IMR-90 (cell line): ENCODE measurements at places on chromosomes 13 and 19. TPM values are rescaled to one million over a fixed set of nuclear protein-coding genes. Genes with fewer than 3 reads are reported as not detected.

Gene OVOL3
- not detected in 2 replicates for total RNA-seq

- DNase-seq, result peak; percentile 65
Observed at GRCh38 chr13:48775285-48775684, 121.6 kb downstream of the CYSLTR2 start.

- peak; percentile 67 for DNase-seq
Observed at GRCh38 chr19:46081928-46082727, 41.3 kb upstream of the IGFL4 start.

GRCh38 chr13:36553491-36553890 is 120.3 kb upstream of the SERTM1 start:
- DNase-seq, result no peak

- DNase-seq, result no peak
Observed at GRCh38 chr13:35769812-35770211, 293.3 kb upstream of the MAB21L1 start.

Gene CGB7
- not detected in 2 replicates for total RNA-seq

Gene ZNF112
- total RNA-seq, result 7.7 and 10.3 TPM in 2 replicates

Gene ZSCAN1
- total RNA-seq, result not detected in 2 replicates

DNA sequence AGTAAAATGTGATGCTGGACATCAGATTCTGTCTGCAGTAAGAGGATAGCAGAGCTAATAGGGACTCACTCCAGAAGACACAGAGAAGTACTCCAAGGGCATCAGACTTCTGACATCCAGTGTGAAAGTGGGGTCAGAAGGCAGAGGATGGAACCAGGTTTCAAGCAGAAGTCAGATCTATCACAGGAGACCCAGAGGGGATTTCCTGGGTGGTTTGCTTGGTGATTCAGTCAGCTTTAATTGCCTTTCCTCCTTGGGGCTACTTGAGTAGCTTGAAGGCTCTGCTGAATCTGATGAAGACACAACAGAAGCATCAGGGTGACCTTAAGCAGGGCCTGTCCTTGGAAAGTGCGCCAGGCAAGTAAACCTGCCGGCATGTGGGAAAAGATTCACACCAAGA is 300.6 kb downstream of the COG6 start:
- DNase-seq, result no peak

Gene CAPN12
- total RNA-seq, result 0.18 TPM in 1 of 2 replicates, not detected in the other

- DNase-seq, result peak; percentile 41
Observed at GRCh38 chr13:23462815-23463559, 29.5 kb upstream of the SACS start.

Gene PLVAP
- not detected in 2 replicates for total RNA-seq

DNA sequence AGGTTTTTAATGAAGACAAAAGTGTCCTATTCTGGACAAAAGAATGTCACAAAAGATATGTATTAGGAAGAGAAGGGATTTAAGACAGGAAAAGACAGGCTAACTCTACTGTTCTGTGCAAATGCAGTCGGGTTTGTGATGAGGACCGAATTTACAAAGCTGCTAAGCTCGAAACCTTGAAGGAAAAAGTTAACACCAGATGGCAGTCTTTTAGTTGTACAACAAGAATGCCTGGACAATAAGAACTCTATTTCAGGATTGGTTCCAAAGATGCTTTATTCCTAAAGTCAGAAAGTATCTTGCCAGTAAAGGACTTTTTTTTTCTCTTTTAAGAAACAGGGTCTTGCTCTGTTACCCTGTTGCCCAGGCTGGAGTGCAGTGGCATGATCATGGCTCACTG is 51.1 kb downstream of the HS6ST3 start:
- peak; percentile 2 for DNase-seq

DNA sequence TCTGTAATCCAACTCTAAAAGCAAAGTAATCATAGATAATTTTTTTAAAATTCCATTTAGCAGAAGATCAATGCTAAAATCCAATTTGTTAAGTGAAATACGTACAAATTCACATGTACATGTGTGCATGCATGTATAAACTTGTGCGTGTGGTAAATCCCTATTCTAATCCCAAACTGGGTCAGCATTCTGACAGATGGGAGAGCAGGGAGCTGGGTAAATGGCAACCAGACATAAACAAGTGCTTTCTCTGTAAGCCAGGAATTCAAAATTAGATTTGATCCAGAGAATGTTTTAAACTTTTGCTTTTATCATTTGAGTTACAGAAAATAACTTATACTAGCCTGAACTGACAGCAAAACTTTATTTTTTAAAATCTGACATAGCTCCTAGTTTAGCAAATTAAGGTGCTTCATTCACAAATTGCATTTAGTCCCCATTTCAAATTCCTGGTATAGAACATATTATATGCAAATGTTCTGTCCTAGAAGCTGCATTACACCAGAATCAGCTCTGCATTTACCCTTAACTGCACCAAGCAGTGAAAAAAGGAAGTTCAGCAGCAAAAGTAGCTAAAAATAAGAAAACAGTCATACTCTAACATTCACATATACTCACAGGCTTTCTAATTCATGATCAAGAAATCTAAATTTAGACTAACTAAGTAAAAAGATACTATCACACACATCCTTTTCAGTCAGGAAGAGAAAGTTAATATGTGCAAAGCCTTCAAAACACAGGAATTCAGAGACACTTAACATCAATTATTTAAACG is 32.6 kb downstream of the UBL3 start:
- DNase-seq, result peak; percentile 23

Gene ITGBL1
- 22.2 and 46.7 TPM in 2 replicates for total RNA-seq

- no peak for DNase-seq
Observed at GRCh38 chr13:57824121-57824520, 192.6 kb downstream of the PCDH17 start.

DNA sequence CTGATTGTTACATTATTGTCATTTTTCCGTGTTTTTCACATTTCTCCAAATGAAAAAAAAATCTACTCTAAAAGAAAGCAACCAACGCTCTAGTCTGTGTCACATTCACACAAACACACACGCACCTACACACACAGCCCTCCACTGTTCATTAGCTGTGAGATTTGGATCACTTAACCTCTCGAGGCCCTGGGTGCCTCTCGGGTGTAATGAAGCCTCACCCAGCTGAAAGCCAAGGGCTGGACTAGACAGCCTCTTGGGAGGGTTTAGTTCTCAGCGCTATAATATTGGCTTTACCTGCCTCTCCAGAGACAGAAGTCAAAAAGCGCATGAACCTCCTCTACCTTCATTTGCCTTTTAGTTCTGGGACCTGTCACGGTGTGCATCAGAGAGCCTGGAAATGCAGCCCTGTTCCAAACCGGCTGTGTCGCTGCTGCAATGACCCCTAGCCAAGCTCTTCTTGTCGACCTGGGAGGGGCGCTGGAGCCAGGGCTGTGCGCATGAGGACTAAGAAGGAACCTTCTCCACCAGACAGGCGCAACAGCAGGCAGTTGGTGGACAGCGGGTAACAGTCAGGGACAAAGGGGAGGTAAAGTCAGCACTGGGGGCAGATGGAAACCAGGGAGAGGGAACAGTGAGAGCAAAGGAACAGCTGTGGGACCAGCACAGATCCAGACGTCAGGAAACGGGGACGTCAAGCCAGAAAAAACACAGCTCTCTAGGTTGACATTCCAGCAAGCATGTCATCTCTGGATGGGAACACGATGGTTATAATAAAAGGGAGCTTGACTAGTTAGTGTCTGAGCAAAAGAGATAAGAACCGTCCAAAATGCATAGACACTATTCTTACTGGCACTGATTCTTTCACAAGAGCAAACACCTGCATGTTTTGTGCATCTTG is 375.9 kb downstream of the EFNB2 start:
- no peak for DNase-seq

- no peak for DNase-seq
Observed at GRCh38 chr19:7858109-7858770, 15.9 kb downstream of the PRR36 start.

Gene CCDC70
- total RNA-seq, result not detected in 2 replicates

DNA sequence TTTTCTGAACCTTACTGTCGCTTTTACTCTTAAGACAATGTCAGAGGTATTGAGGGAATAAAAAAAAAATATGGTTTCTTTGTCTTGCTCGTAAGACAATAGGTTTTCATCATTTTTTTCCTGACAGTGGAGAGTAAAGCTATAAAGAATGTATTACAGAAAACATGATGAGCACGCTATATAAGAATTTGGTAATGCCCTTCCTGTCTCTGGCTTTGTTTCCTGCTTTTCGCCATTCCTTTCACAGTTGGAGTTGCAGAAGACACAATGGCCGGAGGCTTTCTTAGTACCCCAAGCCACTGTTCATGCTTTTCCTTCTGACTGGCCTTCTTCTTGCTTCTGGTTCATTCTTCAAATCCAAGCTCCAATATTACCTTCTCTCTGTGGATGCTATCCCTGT is 101.0 kb upstream of the DACH1 start:
- no peak for DNase-seq

Gene ATP4A
- not detected in 2 replicates for total RNA-seq

DNA sequence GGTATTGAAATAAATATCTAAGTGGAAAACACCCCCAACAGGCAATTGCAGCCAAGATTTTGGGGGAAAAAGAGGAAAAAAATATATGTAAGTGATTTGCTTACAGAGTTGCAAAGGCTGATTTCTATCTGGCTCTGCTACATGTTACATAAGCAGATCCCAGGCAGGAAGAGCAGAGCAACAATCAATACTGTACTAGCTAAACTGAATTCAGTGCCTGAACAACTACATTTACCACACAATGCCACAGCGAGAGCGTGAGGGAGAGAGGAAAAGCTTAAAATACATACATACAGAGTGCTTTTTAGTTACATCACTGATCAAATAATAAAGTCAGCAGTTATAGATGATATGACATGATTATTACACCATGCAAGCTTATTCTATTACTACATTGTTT is 665.6 kb upstream of the ARGLU1 start:
- DNase-seq, result no peak

DNA sequence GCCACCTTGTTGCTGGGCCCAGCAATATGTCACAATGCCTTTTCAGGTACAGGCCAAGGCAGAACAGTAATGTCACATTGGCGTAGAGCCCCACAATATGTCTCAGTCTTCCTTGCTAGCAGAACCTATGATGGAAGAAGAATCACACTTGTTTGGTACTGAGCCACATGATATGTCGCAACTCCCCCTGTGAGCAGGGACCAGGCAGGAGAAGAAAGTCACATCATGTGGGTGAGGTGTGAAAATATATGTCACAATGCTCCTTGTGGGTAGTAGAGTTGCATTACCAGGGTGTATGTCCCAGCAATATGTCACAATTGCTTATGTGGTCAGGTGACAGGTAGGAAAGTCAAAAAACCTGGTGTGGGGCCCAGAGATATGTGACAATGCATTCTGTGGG is 7.1 kb upstream of the ZNF91 start:
- no peak for DNase-seq

DNA sequence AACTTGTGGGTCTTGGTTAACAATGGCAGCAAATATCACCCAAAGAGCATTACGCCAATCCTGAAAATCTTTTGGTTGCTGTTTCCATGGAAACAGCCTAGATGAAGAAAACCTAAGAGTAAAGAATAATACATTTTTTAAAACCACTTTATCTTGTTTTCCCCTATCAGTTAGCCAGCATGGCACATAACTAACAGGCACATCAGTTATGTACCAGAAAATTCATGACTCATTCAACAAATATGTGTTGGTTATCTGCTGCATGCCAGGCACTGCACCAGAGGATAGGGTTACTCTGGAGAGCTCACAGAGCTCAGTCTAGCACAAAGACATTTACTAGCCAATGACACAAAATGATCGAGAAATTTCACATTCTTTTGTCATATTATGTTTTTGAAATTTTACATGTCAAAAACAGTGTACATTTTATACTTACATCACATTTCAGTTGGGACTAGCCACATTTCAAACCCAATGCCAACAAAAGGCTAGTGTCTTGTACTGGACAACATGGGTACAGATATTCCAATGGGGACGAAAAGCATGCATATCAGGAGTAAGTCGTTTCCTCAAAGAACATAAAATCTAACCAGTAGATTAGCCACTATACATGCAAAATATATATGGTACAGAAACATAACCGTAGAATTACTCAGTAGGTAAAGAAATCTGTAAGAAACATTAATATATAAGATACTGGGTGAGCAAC is 20.3 kb downstream of the LNX2 start:
- DNase-seq, result peak; percentile 67

GRCh38 chr13:74158028-74158427 is 23.8 kb upstream of the KLF12 start:
- peak; percentile 47 for DNase-seq

- peak; percentile 85 for DNase-seq
Observed at GRCh38 chr13:30409886-30410704, 12.2 kb upstream of the UBE2L5 start.

DNA sequence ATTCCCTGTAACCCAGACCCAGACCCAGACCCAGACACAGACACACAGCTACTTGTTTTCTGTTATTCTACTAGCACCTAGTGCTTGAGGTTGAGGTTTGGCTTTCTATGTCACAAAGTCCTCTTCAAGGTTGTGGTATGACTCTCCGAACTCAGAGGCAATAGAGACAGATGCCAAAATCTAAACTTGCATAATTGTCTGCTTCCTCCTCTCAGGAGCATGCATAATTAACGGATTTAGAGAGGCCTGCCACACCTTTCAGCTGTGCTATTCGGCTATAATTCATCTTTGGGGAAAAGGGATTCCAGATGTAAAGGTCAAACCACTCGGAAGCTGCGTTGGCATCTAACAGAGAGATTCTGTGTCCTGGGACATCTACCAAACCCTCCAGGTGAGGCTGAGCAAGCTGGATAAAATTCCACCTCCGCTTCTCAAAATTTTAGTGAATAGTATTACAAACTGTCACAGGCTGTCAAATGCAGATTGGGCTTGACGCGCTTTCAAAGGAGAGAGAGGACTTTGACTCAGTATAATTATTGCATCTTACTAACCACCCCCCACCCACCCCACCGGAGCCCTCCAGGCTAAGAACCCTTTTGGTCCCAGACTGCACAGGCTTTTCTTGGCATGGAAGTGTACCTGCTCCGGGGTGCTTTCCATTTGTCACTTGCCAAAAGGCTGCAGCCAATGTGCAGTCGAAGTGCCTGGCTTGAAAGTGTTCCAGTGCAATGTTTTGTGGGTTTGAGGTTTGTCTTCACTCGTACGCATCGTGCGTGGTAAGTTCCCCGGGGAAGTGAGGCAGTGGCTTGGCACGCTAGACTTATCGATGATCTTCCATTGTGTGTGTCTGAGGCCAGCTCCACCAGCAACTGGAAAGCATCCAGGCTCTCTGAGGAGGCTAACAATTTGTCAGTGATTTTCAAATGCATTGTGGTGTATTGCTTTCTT is 194.1 kb downstream of the TDRD3 start:
- peak; percentile 48 for DNase-seq

Gene CGB1
- not detected in 2 replicates for total RNA-seq
